ENCODE measurements at places on chromosomes 3 and 15.

DNA sequence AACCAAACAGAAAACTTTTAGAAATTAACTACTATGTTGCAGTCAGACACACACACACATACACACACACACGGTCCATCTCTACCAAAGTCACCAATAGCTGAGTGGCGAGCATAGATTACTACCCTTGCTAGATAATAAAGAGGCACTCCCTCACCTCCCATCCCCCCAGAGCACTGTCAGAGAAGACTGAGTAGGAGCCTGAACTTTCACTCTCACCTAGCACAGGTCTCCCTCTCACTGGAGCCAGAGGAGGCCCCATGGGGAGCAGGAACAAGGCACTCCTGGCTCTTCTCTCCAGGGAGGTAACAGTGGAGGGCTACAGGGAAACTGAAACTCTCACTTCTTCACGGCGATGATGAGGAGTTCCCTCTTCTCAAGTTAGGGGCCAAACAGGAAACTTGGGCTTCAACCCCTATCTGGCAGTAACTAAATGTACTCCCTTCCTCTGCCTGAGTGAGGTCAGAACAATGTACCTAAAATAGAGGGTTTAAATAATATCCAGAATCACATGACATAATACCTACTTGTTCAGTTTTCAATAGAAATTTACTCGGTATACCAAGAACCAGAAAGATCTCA, 975.3 kb upstream of the GBE1 start:
- peak; percentile 51 for DNase-seq

DNA sequence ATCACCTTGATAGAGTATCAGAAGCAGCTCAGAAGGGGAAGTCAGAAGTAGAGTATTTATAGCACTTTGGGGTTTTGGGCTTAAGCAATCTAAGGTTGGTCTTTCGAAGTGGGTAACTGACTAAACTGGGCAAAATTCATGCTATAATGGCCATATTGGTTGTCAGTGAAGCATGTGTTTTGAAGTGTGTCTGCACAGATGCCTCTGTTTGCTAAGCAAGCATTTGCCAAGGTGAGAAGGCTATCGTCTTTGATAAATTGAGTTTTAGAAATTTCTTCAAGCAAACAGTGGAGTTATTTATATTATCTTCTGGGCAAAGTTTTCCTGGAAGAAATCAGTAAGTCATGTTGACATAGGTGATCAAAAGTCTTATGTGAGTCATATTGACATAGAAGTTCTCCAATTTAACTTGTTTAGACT, 412.8 kb upstream of the TGFBR2 start:
- DNase-seq = no peak

- DNase-seq = no peak
Measured at GRCh38 chr15:85871545-85871944, 76.8 kb upstream of the KLHL25 start.

- DNase-seq = no peak
Measured at GRCh38 chr15:57010724-57011123, 92.3 kb downstream of the TCF12 start.

DNA sequence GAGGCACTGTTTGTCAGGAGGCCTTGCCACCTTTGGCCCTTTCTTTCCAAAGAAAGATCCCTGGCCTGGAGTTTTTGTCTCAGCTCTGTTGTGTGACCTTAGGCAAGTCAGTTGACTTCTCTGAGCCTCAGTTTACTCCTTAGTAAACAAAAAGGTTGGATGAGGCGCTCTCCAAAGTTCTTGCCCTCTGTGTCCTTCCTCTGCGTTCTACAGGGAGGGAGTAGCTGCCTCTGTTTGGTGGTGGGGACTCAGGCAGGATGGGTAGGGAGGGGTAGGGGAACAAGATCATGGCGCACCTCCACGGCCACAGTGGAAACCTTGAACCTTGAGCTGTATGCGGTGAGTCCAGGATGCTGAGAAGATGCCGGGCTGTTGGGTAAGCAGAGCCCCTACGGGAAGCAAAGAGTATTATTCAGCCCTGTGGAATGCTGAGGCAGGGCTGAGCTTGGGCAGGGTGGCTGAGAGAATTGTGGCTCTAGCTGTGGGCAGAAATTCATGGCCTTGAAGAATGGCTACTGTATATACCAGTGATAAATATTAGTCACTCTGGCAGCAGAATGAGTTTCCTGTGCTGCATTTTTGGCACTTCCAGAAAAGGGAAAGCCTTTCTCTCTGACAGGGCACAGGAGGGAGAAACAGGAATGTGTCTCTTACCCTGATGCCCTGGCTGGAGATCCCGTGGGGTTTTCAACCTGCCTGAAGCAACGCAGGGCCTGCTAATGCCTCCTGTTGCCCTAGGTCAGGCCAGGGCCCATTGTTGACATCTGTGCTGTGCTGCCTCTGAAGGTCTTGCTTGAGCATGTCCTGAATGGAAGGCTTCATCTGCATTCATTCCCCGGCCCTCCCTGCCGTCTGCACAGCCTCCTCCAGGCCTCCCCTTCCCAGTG, 39.9 kb downstream of the SMAD3 start:
- DNase-seq = peak; percentile 94

DNA sequence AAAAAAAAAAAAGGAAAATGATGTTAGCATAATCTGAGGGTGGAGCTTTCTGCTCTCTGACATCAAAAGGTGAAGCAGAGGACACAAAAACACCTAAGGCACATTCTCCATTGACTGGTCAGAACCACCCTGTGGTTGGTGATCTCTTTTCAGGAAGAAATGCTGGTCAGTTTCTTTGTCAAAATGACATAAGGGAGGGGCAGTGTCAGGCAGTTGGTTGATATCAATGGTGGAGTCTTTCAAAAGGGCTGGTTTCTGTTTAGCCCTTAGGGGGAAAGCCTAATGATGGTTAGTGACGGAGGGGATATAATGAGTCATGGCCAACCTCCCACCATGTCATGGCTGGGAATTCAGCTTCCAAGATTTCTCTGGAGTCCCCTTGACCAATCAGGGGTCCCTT, 185.9 kb upstream of the GBE1 start:
- DNase-seq = peak; percentile 42
